ENCODE measurements at places on chromosomes 3 and 15.

DNA sequence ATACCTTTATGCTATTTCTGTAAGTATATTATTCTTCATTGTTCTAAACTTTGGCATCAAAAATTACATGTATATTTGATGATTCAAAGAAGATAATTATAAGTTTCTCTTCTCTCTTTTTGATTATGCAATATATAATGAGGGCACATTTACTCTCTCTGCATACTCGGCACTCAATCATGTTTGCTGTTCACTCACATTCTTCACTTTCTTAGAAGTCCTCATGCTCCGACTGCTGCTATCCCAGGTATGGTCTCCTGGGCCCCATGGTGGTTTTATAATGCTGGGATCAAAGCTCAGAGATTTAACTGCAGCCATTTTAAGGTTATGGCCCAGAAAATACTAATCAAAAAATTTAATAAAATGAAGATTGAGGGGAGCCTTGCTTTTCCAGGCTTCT, 529.7 kb upstream of the IL12A start:
- no peak for DNase-seq

DNA sequence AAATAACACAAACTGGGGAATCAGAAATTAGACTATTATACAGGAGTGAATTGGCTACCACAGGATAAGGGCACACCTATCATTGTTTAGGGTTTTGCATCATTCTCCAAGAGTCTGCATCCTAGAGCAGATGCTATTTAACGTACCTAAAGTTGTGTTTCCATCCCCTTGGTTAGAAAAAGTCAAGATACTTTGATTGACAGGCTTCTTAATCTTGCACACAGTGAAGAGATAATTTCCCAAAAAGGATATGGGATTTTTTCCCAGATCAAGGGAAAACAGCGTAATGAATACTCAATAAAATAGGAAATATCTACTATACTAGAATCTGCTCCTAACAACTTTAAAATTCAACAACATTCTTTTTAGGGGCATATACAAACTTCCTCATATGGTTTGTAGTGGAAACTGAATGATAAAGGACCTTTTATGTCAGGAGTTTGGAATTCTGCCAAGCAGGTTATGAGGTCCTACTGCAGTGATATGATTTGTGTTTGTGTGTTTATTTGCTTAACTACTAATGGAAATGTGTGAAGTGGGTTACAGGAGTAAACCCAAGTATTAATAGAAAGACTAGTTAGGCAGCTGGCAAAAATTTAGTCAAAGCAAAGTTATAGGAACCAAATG, 124.1 kb upstream of the MME start:
- no peak for DNase-seq

- no peak for DNase-seq
Measured at GRCh38 chr3:10547413-10547812, 42.0 kb upstream of the ATP2B2 start.

- DNase-seq: no peak
Measured at GRCh38 chr15:68990231-68990991, 24.1 kb upstream of the NOX5 start.

DNA sequence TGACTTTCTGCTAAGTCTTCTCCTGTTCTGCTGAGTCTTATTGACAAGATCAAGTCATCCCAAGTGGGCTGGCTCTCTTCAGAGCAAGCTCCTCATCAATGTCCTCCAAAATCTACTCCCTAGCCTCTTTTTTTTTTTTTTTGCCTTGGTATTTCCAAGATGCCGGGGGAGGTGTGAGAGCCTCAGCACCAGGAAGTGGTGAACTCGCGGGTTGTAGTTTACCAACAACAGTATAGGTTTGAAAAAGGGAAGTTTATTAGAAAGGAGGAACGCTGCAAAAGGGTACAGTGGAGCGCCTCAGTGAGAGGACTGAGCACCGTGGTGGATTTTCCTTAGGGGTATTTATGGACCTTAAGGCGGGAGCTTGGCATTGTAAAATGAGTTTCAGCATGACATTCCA, 94.3 kb upstream of the SGO1 start:
- DNase-seq: no peak

GRCh38 chr3:128173849-128174248, 20.6 kb downstream of the EEFSEC start:
- peak; percentile 32 for DNase-seq

DNA sequence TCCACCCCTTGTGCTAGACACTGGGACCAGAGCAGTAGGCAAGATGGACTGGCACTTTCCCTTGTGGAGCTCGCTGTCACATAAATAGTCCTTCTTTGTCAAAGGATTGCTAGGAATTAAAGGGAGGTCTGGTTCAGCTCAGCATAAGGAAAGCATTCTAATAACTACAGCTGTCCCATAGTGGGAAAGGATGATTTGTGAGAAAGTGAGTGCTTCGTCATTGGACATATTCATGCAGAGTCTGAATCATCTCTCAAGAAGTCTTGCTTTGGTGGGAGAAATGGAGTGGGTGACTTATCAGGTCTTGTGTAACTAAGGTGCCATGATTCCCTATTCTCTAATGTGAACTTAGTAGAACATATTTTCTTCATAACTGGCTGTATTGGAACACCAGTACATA, 14.7 kb downstream of the PPARG start:
- DNase-seq: no peak

DNA sequence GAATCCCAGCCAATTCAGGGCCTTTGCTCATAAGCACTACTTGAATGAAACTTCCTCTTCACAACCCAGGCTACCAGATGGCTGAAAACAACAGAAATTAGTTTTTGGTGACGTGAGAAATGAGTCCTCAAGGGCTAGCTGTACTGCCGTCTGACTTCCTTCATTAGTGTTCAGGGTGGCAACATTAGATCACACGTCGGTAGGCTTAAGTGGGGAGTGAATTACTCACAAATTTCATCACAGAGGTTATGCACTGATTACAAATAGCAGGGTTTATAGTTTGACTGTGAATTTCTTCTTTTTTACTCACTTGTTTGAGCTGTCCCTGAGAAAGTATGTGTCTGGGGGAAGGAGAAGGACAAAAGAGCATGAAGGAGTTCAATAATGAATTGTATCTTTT, 397.2 kb downstream of the GAP43 start:
- no peak for DNase-seq

DNA sequence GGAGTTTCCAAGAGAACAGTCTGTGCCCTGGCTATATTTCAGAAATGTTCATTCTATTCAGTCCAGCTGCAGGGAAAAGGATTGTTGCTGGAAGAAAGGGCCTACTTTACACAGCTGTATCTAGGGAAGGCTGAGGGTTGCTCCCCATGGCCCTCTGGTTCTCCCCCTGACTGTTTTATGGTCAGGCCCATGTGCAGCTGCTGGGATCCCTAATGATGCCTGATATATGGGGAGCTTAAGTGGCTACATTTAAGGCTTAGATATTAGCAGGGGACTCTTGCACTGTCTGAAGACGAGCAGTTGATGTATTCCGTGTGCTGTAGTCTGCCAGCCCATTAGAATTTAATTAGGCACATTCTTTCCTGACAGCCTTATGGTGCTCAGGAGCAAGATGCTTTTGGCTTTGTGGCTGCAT, 72.0 kb downstream of the FAM43A start:
- no peak for DNase-seq

GRCh38 chr3:128367761-128368160, 98.9 kb downstream of the DNAJB8 start:
- DNase-seq: peak; percentile 33

GRCh38 chr15:71702496-71702895, 107.9 kb upstream of the NR2E3 start:
- DNase-seq: no peak

DNA sequence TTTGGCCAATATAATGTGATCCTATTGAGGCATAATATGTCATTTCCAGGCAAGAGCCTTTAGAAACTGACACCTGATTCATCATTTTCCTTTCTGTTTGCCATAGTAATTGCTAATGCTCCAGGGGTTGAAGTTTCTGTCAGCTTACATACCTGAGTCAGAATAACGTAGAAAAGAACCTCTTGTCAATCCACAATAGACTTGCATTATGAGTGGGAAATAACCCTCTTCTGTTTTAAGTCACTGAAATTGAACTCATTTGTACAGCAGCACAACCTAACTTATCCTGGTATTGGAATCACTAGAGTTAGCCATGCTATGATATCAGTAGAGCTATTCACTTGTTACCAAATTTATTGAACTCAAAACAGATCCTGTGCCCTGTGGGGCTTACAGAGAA, 101.7 kb upstream of the TP63 start:
- DNase-seq: no peak

GRCh38 chr3:84772841-84773240, 185.9 kb upstream of the CADM2 start:
- DNase-seq: no peak

DNA sequence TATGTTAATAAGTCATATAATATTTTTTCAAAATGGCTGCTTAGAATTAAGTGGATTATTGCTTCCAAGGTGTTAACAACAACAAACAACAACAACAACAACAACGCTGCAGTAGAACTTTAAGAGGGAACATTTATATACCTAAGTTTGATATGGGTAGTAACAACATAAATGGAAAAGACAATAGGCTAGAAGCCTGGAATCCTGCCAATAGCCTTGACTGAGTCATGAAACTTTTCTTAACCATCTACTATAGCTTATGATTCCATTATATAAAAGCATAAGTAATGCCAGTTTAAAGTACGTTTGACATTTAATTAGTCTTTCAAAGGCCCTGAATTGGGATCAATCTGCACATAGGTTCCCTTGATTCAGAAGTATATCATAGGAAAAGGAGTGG, 31.2 kb downstream of the SATB1 start:
- no peak for DNase-seq

DNA sequence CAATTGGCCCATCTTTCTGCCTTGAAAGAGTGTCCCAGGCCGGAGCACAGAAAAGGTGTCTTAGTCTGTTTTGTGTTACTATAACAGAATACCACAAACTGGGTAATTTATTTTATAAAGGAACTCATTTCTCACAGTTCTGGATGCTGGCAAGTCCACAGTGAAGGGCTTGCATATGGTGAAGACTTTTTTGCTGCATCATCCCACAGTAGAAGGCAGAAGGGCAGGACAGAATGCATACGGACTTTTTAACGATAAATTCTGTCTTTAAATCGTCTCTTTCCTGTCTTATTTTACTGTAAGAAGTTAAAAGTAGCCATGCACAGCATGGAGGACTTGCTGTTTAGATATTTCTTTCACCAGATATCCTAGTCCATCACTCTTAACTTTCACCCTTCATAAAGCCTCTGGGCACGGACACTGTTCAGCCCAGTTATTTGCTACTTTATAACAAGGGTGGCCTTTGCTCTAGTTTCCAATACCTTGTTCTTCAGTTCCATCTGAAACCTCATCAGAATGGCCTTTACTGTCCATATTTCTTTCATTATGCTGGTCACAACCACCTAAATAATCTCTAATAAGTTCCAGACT, 10.3 kb upstream of the EIF1B start:
- DNase-seq: no peak

DNA sequence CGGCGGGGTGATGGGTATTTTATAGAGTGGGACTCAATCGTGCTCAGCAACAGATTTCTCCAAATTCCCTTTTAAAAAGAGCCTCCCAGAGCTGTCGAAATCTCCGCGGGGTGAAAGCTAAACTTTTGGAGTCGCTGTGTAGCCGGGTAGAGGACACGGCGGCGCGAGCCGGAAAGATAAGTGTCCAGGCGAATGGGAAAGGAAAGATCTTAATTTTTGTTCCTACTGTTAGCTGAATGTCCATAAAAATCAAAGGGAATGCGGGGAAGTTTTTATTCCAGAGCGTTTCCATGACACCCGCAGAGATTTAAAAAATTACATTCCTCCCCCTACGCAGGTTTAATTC, 9.1 kb downstream of the EOMES start:
- DNase-seq: no peak

DNA sequence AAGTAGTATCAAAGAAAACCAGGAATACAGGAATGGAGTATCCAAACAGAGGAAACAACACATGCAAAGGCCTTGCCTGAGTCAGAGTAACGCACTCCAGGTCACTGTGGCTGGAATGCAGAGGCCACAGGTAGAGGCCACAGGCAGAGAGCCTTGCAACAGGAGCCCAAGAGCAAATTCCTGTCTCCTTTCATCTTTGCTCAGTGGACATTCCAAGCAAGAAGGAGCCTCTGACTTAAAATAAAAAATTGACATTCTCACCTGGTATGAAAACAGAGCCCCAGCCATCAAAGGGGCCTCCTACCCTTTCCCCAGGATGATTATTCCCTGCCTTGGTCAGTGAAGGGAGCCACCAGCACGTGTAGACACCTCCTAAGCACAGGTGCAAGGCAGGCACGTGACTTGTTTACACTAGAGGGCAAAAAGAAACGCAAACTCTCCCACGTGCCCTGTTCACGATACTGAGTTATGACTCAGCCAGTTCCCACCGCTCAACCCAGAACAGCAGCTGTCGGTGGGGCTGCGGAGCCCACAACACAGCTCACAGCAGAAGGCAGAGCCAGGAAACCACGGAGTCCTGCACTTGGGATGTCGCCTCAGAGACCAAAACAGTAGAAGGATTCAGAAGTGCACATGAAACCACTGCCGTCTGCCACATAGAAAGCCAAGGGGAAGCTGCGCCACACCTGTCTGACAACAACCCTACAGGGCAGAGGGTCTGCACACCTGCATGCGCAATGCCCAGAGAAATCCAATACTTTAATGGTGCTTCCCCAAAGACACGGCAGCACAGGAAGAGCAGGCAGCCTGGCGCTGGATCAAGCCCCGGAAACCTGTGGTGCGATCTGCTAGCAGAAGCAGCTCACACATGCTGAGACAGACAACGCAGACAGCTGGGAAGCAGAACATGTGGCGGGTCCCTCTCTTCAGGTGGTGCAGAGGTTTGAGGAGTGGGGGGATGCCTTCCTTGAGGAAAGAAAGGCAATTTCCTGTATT, 52.1 kb downstream of the ITGB5 start:
- DNase-seq: peak; percentile 62

DNA sequence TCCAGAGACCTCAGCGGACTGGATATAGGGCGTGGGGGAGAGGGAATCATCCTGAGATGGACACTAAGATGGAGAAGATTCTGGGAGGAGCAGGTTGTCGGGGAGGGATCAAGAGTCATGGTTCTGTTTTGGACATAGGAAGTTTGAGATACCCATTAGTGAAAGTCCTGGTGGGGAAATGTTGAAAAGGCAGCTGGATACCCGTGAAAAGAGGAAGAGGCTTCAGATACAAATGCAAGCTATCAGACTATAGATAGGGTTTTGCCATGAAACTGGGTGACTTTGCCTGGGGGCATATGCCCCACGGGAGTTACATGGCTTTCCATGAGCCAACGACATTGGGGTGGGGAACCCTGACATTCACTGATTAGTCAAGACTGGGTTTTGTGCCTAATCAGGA, 1.1 kb upstream of the GPR62 start:
- no peak for DNase-seq

DNA sequence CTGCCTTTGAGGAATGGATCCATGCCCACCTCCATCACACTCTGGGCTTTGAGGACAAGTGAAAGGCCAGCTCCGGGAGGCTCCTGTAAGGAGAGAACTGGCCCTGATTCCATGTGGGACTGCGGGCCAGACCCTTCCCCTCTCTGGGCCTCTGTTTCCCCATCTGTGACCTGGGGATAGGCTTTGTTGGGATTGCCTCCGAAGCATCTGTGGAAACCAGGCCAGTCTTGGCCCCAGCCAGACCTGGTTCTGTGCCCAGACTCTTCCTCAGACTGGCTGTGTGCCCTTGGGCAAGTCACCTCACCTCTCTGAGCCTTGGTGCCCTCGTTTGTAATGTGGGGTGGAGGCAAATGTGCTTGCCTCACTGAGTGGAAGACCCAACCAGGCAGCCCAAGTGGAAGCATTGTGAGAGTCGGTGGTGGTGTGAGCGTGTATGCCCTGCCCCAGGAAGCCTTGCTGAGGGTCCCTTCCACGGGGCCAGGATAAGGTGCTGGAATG, 21.0 kb upstream of the SEC13 start:
- no peak for DNase-seq
